Progenitor cell of endocrine pancreas (in vitro differentiated cells): ENCODE measurements at places on chromosomes 3 and 15. TPM values are rescaled to one million over a fixed set of nuclear protein-coding genes. Genes with fewer than 3 reads are reported as not detected.

Gene SPATA12
- total RNA-seq = 0.14 and 0.16 TPM in 2 replicates

Gene CA12
- 0.38 and 0.58 TPM in 2 replicates for total RNA-seq

Gene RBP2
- not detected in 2 replicates for total RNA-seq

Gene SEMA3F
- total RNA-seq = 23.6 and 26.5 TPM in 2 replicates

Gene CX3CR1
- not detected in 2 replicates for total RNA-seq

Gene IGSF10
- total RNA-seq = 1.6 and 1.8 TPM in 2 replicates

Gene ALPK3
- 122 TPM in 2 replicates for total RNA-seq

- no peak for DNase-seq
- no peaks in the 10 kb centered on the region for H3K27me3 ChIP-seq
- H3K4me1 ChIP-seq = peaks cover 6% of the 10 kb centered on the region
- H3K4me3 ChIP-seq = no peak overlapping the region
- H3K36me3 ChIP-seq = peaks cover 2% of the 10 kb centered on the region
Measured at GRCh38 chr3:107704477-107704876, 181.7 kb downstream of the BBX start.

DNA sequence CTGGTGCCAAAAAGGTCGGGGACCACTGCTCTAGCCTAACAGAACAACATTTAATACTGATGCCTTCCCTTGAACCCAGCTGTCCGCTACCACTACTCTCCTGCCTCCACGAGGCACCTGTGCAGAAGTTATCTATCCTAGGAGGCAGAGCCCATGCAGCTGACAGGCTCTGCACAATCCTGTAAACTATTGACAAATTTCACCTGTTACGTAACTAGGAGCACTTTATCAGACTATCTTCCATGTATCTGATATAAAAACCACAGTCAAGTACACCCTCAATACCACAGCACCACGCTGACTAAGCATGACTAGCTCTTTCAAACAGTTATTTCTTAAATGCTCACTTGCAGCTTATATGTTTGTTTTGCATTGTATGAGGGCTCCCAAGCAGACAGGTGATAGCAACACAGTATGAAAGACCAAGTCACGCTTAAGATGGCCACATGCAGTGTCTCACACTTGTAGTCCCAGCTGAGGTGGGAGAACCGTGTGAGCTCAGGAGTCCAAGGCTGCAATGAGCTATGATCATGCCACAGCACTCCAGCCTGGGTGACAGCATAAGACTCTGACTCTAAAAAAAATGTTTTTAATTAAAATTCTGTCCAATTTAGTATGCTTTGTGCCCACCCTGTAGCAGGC, 4.5 kb upstream of the IL17RC start:
- no peaks in the 10 kb centered on the region for H3K27me3 ChIP-seq
- no peak overlapping the region for H3K27ac ChIP-seq
- H3K4me3 ChIP-seq = no peak overlapping the region
- no peaks in the 10 kb centered on the region for H3K36me3 ChIP-seq

- H3K27ac ChIP-seq = no peak overlapping the region
- peaks cover 5% of the 10 kb centered on the region for H3K4me1 ChIP-seq
- DNase-seq = no peak
- no peak overlapping the region for H3K4me3 ChIP-seq
- H3K36me3 ChIP-seq = peaks cover 14% of the 10 kb centered on the region
- no peaks in the 10 kb centered on the region for H3K27me3 ChIP-seq
Measured at GRCh38 chr3:94082391-94082937, 19.6 kb downstream of the NSUN3 start.

DNA sequence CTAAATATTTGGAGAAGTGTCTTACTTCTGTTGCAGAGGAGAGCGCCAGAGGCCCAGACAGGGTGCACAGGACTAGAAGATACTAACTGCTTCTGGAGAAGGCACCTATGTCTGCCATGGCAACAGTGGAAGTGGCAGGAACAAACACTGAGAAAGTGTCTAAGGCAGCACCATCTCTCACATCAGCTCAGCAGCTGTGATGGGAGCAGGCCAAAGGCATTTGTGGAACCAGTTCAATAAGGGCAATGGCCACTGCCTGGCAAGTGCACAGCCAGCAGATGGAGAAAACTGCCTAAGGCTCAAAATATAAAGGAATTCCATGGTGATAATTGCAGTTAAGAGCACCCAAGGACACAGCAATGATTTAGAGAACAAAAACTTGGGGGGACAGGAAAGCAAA, 563.0 kb upstream of the CCDC54 start:
- H3K27me3 ChIP-seq = no peaks in the 10 kb centered on the region
- no peaks in the 10 kb centered on the region for H3K36me3 ChIP-seq
- no peak for DNase-seq

GRCh38 chr3:33915796-33916546, 117.5 kb downstream of the PDCD6IP start:
- peaks cover 10% of the 10 kb centered on the region for H3K27me3 ChIP-seq
- H3K27ac ChIP-seq = no peak overlapping the region
- no peak overlapping the region for H3K4me3 ChIP-seq
- DNase-seq = no peak
- H3K36me3 ChIP-seq = no peaks in the 10 kb centered on the region

DNA sequence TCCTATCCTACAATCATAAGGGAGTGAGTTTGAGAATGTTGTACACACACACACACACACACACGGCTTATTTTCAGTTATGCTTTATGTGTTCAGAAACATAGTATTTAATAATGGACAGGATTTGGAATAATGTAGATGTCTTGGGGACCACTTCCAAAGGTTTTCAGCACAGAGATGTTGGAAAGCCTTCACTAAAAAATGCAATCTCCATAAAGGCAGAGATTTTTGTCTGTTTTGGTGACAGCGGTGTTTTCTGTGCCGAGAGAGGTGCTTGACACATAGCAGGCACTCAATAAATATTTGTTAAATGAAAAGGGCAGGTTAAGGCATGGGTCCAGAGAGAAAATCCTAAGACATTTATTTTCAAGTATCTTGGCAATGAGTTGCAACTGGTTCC, 428.2 kb upstream of the RGMA start:
- no peaks in the 10 kb centered on the region for H3K4me1 ChIP-seq
- DNase-seq = no peak
- H3K36me3 ChIP-seq = no peaks in the 10 kb centered on the region
- peaks cover 30% of the 10 kb centered on the region for H3K27me3 ChIP-seq
- no peak overlapping the region for H3K4me3 ChIP-seq

- DNase-seq = no peak
- no peak overlapping the region for H3K4me3 ChIP-seq
- peaks cover 20% of the 10 kb centered on the region for H3K27me3 ChIP-seq
- no peak overlapping the region for H3K27ac ChIP-seq
Measured at GRCh38 chr15:44788748-44789147, 52.4 kb downstream of the TRIM69 start.

DNA sequence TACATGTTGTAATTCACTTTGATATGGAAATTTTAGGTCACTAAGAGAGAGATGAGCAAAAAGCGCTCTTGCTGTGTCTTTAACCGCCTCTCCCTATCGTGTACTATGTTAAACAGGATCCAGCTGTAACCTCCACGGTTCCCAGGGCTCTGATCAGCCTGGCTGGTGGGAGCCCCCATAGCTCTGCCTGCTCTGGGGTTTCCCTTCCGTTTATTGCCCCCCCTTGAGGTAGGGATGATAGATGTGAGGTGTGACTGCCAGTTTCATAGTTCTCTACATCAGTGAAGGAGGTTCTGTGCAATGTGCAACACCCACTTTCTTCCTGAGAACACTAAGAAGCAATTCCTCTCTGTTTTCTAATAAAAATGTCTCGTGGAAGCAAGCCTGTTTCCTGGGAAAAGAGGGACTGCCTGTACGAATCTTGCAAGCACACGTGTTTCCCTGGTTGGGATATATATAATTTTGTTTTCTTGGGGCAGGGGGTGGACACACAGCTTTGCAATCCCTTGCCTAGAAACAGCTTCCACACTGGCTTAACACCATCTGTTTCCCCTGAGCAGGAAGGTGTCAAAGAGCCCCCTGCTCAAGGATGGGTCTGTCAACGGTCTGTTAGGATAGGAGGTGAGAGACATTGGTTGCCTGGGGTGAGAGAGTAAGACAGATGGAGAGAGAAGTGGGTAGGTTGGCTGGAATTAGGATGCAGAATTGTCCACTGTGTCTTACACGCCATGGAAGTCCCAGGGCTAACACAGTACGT, 23.8 kb downstream of the CORO2B start:
- H3K4me1 ChIP-seq = peaks cover 2% of the 10 kb centered on the region
- no peaks in the 10 kb centered on the region for H3K36me3 ChIP-seq
- H3K4me3 ChIP-seq = no peak overlapping the region
- peaks cover 25% of the 10 kb centered on the region for H3K27me3 ChIP-seq

DNA sequence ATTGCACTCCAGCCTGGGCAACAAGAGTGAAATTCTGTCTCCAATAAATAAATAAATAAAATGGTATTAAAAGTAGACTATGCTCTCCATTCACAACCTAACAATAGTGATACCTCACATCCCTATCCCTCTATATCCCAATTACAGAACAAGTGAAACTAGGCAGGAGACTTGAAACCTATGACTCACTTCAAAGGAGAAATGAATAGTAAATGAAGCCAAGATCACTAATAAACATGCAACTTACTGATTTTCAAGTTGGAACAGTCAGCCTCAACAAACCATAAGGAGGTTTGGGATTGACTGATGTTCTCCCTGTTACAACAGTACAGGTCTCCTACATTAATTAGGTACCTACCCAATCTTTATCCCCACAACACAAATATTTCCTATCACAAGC, 103.4 kb downstream of the GSK3B start:
- no peak for DNase-seq
- no peak overlapping the region for H3K4me3 ChIP-seq
- H3K27ac ChIP-seq = no peak overlapping the region
- no peaks in the 10 kb centered on the region for H3K27me3 ChIP-seq

DNA sequence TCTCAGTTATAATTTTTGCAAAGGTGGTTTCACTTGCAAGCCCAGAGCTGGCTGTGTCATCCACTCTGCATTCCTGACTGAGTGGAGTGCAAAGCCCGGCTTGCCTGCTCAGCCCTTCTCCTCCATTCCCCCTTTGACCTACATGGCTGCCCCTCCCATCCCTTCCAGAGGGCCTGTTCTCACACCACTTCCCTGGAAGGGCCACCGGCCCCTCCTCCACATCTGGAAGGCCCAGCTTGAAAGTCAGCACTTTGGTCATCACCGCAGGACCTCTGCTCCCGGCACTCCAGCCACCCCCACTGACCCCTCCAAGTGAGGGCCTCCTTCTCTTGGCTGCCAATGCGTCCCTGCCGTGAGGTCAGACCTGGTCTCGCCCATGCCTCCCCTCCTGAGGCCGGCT, 74.1 kb upstream of the RNF7 start:
- no peak for DNase-seq
- H3K27ac ChIP-seq = no peak overlapping the region
- peaks cover 30% of the 10 kb centered on the region for H3K27me3 ChIP-seq
- H3K36me3 ChIP-seq = peaks cover 4% of the 10 kb centered on the region
- H3K4me3 ChIP-seq = no peak overlapping the region

GRCh38 chr3:94614192-94614591, 551.3 kb downstream of the NSUN3 start:
- H3K27ac ChIP-seq = no peak overlapping the region
- no peaks in the 10 kb centered on the region for H3K4me1 ChIP-seq
- no peaks in the 10 kb centered on the region for H3K27me3 ChIP-seq
- H3K36me3 ChIP-seq = no peaks in the 10 kb centered on the region
- no peak overlapping the region for H3K4me3 ChIP-seq

DNA sequence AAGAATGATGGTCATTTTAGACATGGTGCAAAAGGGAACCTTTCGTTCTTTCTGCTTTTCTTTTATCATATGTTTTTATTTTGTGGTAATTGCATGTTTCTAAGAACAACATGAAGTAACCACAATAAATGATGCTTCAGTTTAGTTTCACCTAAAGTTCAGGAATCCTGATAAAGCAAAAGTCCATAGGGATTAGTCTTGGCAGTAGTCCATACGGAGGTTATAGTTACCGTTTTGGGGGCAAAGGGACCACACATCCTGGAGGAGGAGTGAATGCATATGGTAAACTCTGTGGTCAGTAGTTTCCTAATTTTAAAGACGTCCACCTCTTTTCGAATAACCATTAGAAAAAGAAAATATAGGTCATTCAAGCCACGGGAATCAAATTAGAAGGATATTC, 141.5 kb downstream of the MCTP2 start:
- no peak overlapping the region for H3K4me3 ChIP-seq
- no peaks in the 10 kb centered on the region for H3K27me3 ChIP-seq
- peaks cover 4% of the 10 kb centered on the region for H3K4me1 ChIP-seq
- H3K36me3 ChIP-seq = no peaks in the 10 kb centered on the region
- no peak for DNase-seq

- H3K36me3 ChIP-seq = no peaks in the 10 kb centered on the region
- H3K27ac ChIP-seq = no peak overlapping the region
- H3K4me1 ChIP-seq = no peaks in the 10 kb centered on the region
- H3K27me3 ChIP-seq = no peaks in the 10 kb centered on the region
- DNase-seq = no peak
- H3K4me3 ChIP-seq = no peak overlapping the region
Measured at GRCh38 chr3:103410231-103410630, 975.4 kb downstream of the ZPLD1 start.

GRCh38 chr3:57143886-57144459, 21.2 kb downstream of the IL17RD start:
- H3K36me3 ChIP-seq = peaks cover 5% of the 10 kb centered on the region
- peaks cover 39% of the 10 kb centered on the region for H3K4me1 ChIP-seq
- no peak for DNase-seq
- no peaks in the 10 kb centered on the region for H3K27me3 ChIP-seq
- H3K27ac ChIP-seq = no peak overlapping the region

DNA sequence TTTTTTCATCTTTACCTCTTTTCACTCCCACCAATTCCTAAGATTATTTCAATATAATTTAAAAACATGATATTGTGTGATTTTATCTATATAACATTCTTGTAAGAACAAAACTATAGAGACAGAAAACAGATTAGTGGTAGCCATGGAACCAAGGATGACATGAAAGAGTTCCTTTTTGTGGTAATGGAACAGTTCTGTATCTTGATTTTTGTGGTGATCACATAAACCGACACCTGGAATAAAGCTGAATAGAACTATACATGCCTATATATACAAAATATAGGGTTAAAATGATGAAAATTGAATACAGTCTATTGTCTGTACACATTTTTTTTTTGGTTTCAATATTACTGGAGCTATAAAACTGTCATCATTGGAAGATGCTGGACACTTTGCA, 945.4 kb downstream of the SI start:
- no peaks in the 10 kb centered on the region for H3K27me3 ChIP-seq
- H3K36me3 ChIP-seq = no peaks in the 10 kb centered on the region
- no peaks in the 10 kb centered on the region for H3K4me1 ChIP-seq
- no peak overlapping the region for H3K4me3 ChIP-seq

DNA sequence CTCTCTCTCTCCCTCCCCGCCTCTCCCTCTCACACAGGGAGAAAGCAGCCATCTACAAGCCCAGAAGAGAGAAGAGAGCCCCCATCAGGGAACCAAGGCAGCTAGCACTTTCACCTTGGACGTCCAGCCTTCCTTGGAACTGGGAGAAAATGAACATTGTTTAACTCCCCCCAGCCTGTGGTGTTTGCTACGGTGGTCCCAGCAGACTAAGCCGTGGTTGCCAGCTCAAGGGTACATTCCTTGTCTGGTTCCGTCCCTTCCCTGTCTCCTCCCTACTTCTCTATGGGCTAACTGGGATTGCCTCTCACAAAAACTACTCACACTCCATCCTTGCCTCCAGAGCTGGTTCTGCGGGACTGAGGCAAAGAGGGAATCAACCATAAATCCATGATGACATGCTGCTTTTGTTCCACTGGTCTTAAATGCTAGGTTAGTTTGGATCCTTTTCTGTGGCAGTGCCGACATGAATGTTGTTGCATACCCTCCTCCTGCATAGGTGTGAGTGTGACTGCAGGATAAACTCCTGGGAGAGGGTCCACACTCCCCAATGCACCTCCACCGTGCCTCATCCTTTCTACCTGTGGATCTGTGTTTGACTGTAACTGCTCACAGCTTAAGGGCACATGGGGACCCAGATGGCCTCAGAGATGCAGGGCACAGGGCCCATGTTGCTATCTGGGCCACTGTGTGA, 12.0 kb downstream of the C3orf22 start:
- no peak overlapping the region for H3K4me3 ChIP-seq
- no peaks in the 10 kb centered on the region for H3K36me3 ChIP-seq
- no peak for DNase-seq
- peaks cover 5% of the 10 kb centered on the region for H3K4me1 ChIP-seq
- no peak overlapping the region for H3K27ac ChIP-seq
- H3K27me3 ChIP-seq = peaks cover 13% of the 10 kb centered on the region
